ENCODE measurements at places on chromosomes 1 and 21.

- DNase-seq, result no peak
Observed at GRCh38 chr1:48093147-48093546, 96.0 kb upstream of the TRABD2B start.

DNA sequence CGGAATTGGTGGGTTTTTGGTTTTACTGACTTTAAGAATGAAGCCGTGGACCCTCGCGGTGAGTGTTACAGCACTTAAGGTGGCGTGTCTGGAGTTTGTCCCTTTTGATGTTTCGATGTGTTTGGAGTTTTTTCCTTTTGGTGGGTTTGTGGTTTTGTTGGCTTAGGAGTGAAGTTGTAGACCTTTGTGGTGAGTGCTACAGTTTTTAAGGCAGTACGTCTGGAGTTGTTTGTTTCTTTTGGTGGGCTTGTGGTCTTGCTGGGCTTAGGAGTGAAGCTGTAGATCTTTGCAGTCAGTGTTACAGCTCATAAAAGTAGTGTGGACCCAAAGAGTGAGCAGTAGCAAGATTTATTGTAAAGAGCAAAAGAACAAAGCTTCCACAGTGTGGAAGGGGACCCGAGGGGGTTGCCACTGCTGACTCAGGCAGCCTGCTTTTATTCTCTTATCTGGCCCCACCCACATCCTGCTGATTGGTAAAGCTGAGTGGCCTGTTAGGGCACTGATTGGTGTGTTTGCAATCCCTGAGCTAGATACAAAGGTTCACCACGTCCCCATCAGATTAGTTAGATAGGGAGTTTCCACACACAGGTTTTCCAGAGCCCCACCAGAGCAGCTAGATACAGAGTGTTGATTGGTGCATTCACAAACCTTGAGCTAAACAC, 20.9 kb downstream of the HENMT1 start:
- no peak for DNase-seq

DNA sequence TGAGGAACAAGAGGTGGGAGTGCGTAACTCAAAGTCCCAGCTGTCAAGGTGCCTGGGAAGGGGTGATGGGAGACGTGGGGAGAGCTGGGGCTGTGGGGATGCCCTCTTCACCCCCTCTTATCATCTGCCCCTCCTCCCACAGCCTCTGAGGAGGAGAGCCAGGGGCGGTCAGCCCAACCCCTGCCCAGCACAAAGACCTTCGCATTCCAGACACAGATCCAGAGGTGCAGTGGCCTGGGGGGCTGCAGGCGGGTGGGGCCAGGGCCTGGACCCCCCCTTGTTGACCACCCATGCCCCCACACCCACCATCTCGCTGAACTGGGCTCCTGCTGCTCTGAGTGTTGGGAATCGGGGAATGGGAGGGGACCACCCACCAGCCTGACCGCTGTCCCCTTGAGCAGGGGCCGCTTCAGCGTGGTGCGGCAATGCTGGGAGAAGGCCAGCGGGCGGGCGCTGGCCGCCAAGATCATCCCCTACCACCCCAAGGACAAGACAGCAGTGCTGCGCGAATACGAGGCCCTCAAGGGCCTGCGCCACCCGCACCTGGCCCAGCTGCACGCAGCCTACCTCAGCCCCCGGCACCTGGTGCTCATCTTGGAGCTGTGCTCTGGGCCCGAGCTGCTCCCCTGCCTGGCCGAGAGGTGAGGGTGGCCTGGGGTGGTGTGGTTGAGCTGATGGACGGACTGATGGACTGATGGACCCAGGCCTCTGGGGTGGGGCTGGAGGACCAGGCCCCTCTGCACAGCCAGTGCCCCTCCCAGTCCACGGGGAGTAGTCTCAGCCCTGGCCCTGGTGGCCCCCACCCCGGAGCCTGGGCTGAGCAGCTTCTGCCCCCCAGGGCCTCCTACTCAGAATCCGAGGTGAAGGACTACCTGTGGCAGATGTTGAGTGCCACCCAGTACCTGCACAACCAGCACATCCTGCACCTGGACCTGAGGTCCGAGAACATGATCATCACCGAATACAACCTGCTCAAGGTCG, 29.7 kb downstream of the TRIM11 start:
- DNase-seq, result no peak

DNA sequence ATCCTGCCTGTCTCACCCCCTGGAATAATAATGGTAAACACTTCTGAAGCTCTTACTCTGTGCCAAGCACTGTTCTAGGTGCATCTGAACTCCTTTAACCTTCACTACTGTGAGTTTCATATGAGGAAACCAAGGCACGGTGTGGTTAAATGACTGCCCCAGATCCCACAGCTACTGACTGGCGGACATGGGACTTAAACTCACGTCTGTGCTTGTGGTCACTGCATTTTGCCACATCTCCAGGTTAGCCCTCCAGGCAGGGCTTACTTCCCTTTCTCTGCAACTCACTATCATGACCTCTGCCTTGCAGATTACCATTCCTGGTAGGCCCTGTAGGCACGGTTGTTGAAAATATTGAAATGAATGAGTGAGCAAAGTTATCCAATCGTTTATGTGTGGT, 83.4 kb downstream of the ADSS2 start:
- DNase-seq, result no peak

DNA sequence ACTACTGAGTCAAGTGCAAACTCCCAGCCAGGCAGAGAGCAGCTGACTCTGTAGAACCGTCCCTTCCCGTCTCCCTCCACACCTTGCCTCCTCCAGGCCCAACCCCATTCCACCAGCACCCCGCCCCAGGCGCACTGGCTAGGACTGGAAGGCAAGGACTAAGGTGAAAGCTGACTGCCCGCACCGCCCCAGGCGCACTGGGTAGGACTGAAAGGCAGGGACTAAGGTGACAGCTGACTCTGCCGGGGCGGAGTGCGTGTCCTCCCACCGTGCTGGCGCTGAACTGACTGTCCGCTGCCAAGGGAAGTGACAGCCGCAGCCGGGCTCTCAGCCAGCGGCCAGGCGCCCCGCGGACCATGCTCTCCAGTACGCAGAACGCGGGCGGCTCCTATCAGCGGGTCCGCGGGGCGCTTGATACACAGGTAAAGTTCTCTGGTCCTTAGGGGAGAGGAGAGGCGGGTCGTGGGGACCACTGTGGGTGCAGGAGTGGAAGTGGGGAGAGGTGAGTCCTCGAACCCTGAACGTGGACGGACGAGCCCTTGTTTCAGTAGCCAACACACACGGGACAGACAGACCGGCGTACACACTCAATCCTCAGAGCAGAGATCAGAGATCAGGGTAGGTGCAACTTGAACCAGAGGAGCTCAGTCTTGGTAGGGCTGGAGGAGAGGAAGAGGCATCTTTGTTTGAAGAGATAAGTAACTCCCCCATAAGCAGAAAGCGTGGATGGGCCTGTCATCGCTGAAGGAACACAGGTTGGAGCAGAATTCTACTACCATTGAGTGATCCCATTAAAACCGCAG, 58.0 kb downstream of the RBM11 start:
- no peak for DNase-seq

All from NCI-H748 treated with DMSO at 0.1 percent for 48 hours (cell line).